Fibroblast of skin of scalp (primary cell): ENCODE measurements at places on chromosomes 1 and 21.
A peak's percentile ranks its signal among the peaks of the same experiment; 100 is the strongest.

DNA sequence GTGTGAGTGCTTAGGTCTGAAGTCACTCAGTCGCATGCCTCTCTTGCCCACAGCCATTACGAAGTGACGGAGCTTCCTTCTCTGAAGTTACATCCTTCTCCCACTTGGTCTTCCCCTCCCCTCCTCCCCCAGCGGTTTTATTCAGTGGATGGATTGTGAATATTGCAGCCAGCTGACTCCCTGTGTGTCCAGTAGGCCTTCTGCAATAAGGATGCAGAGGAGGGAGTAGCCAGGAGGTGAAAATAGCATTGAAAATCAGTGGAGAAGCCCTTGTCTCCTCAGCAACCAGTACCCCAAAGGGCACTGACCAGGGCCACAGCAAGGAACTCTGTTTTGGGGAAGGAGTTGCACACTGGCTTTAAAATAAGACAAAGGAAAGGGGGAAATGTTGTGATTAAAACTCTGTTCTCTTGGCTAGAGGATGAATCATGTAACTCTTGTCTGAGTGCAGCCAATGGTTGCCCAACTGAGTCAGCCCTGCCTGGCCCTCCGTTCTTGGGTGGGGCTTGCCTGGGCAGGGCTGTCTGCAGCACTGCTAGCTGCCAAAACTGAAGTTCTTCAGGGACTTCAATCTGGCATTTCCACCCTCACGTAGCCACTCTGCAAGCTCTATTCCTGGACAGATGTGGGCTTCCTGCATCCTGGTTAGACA is 4.3 kb downstream of the S100A10 start:
- peak; percentile 88 for DNase-seq

DNA sequence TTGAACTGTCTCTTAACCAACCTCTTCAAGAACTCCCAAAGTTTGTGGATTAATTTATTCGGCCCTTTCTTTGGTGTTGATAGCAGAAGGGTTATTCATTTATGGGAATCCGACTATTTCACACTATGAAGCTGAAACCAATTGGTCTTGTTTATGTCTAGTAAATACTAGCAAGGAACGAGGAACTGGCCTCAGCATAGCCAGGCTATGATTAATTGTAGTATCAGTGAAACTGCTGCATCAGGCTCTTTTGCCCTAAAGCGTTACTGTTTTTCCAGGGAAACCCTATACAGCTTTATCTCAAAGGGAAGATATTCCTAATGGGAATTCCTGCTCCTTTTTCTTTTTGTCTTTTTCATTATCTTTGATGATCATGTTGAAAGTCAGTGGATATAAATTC is 35.1 kb downstream of the CLEC20A start:
- DNase-seq = no peak

DNA sequence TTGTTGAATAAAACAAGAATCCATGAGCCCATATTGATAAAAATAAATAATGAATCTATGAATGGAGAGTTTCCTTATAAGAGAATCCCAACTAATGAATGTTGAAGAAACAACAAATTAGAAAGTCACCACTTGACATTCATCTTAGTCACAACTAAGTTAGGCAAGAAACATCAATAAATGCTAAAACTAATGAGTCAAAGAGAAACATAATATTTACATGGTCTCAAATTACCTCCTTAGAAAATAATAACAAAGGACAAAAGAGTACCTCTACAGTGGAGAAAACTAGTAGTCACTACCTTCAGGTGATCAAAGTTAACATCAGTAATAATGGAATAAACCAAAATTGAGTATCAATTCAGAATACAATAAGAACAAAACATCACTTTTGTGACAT is 93.5 kb downstream of the AKT3 start:
- DNase-seq = no peak

DNA sequence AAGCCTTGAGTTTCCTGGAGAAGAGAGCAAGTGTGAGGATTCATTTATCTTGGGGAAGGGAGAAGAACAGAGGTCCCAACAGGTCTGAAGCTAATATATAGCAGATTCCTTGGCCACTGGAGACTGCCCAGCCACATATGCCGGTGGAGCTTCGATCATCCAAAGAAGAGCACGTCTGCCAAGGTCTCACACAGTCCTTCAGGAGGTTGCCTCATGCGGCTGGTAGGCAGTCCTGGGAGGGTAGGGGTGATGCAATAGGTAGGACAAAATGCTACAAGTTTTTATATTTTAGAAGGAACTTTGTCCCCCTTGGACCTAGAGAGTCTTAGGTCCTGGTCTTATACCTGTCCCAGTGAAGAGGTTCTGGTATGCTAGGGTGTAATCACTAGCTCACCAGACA is 582.5 kb downstream of the DPYD start:
- DNase-seq = no peak

DNA sequence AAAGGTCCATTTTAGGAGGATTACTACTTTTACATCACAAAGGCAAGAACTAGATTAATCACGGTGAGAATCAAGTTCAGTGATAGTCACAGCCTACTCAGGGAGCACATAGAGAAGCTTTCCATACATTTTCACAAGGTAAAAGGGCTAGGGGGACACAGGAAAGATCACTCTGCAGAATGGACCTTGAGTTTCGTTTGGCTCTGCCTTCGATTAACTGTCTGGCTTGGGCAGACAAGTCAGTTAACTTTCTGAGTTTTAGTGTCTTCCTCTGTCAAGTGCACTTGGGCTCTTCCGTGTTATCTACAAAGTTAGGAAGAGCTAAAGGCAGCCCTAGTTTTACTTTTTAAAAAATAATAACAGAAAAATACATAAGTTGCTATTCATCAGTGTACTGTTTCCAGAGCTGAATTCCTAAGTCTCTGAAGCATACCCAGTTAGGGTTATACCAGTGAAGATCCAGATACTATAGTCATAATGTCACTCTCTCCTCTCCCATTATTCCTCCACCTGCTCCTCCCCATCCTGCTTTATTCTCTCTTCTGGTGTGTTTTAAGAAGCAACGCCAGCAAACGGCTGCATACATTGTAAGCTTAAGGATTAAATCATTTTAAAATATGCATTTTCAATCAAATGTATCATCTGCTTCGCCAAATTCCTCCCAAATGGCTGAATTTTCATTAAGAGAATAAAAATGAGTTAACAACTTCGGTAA is 1.7 kb downstream of the CEP170 start:
- no peak for DNase-seq

DNA sequence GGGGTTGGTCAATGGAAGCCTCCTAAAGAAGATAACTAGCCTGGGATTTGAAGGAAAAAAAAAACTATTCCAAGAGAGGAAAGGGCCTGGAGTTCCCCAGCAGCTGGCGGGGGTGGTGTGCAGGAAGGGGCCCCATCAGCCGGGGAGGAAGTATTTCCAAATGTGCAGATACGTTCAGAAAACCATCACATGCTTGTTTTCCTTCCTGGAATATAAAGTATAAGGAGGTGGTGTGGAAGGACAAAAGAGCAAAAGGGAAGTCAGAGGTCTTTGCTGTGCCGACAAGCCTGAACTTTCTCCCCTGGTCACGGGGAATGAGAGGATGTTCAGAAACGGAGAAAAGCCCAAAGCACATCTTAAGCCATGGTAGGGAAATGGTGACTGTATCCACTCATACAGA is 72.0 kb upstream of the BACE2 start:
- no peak for DNase-seq

- no peak for DNase-seq
Observed at GRCh38 chr1:172779491-172779890, 120.6 kb downstream of the FASLG start.

DNA sequence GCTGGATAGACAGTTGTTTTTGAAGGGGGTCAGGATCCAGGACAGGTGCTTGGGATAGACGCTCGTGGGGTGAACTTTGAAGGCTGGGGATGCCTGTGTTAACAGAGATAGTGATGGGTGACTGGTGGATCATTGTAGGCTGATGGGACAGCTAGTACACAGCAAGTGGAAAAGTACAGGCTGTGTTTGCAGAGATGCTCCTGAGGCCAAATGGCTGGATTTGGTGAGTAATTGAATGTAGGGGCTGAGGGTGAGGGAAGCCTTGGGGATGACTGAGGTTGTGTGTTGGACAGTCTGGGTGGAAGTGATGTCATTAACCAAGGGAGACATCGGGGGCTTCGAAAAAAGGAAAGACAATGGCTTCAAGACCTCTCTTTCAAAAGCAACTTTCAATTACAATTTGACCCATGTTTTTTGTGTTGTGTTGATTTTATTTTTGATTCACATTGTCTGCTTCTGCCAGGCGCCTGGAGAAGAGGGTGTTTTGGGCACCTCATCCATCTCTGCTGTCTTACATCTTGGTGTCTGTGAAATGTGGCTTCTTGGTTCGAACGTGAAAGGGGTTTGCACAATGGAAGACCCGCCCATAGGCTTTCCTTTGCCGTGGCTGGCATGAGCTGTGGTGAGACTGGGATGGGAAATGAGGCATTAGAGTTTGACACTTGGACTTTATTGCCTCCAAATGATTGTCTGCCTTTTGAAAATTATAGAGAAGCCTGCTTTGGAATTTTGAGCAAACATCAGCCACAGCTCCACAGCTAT is 147.5 kb downstream of the FOXD2 start:
- no peak for DNase-seq

DNA sequence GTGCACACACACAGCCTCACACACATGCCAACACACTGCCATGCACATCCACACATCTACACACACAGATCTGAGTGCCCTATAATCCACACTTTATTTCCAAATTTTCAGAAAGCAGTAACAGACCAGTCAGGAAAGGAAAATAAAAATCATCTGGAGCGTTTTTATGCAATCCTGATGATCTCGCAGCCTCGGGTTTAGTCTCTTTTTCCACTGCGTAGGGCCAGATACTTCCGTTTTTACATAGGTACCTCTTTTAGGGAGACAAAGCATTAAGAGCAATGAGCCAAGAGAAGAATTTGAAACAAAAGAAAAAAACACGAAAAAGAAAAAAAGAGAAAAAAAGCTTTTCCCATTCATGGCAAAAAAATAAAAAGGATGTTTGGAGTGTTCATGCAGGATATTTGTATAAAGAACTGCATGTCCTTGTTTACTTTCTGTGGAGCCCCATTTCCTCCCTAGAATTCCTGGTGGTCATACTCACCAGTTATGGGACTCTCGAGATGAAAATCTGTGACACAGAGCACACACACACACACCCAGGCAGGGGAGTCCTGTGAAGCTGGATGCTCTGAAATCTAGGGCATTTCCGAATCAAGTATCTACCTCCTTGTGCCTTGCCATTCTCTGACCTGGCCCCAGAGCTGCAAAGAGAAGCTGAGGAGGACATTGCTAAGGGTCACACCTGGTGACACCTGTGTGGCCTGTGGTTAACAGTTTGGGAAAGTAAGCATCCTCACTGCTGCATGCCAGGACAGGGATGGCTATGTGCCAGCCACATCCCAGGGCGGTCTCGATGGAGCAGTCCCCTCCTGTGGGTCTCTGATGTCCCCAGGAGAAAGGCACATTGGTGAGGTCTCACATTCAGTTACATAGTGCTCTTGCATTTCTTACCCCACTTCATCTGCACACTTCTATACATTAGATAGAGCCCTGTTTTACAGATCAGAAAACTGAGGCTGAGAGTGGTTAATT is 83.6 kb downstream of the RUNX1 start:
- peak; percentile 80 for DNase-seq

- DNase-seq = no peak
Observed at GRCh38 chr1:110726755-110727154, 52.0 kb upstream of the KCNA3 start.

DNA sequence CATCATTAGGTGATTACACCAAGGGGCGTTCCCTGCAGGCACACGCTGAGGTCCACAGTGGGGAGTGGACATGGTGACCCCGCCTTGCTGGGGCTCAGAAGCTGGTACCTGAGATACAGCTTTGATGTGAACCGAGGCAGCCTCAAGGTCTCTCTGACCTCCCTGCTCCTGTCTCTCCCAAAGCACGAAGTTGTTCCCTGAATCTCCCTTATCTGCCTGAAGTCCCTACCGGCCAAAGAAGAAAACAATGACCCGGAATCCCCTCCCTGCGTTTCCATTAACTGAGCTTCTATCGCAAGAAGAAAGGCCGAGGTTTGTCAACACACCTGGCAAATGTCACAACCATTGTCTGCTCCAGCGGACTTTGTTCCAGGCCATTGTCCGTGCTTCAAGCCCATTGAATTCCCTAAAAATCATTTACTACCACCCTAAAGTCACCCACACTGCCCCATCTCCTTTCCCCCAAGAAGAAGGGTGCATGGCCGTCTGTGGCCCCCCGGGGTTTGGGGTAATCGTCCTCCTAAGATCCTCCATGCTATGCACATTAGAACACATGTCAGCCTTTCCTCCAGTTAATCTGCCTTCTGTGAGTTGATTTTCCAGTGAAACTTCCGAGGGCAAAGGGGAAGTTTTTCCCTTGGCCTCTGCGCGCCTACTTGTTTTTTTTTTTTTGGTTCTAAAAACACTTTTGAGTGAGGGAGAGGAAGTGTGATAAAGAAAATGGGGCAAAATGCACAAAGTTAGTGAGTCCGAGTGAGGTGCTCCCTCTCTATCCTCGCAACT is 48.1 kb upstream of the COL18A1 start:
- no peak for DNase-seq

DNA sequence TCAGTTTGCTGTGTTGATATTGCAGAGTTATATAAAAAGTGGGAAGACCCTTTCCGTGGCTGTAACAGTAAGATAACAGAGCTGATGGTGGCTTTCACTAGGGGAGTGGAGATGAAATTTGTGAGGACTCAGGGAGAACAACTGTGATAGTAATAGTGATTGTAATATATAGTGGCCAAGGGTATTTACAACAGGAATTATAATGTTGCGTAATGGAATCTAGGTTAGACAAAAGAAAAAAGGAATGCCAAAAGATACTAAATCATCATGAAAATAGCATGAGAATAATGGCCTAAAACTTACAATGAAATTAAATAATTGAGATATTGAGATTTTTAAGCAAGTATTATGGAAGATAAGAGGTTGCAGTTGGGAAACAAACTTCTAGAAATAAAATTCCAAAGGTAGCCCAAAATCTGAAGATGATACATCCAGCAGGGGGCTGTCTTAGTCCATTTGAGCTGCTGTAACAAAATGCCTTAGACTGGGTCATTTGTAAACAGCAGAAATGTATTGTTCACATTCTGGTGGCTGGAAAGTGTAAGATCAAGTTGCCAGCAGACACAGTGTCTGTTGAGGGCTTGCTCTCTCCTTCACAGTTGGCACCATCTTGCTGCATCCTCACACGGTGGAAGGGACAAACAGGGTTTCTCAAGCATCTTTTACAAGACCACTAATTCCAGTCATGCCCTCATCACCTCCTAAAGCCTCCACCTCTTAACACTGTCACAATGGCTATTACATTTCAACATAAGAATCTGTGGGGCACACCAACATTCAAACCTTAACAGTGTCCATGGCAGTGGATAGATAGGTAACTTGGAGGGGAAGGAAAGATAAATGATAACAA is 711.2 kb downstream of the MRPL39 start:
- peak; percentile 59 for DNase-seq

- DNase-seq = no peak
Observed at GRCh38 chr1:46927249-46927835, 13.9 kb downstream of the CYP4A11 start.
